ENCODE measurements at places on chromosomes 3 and 15. TPM values are rescaled to one million over a fixed set of nuclear protein-coding genes. Genes with fewer than 3 reads are reported as not detected.

Gene EIF3J
- polyA plus RNA-seq = 107 TPM

Gene MRPL3
- 51.9 TPM for polyA plus RNA-seq

Gene CDC25A
- 0.42 TPM for polyA plus RNA-seq

Gene LRIG1
- 42.3 TPM for polyA plus RNA-seq

Gene SERINC4
- polyA plus RNA-seq = 0.42 TPM

Gene PCOLCE2
- polyA plus RNA-seq = 47.5 TPM

Gene ADCY5
- polyA plus RNA-seq = 78.5 TPM

Gene GOLGA8K
- polyA plus RNA-seq = 0.32 TPM

Gene RETNLB
- polyA plus RNA-seq = not detected

Gene GOLGA8T
- 0.30 TPM for polyA plus RNA-seq

Gene CCR4
- polyA plus RNA-seq = not detected

Gene CATSPER2
- 2.9 TPM for polyA plus RNA-seq

Gene PCYT1A
- 29.4 TPM for polyA plus RNA-seq

Gene CCR8
- polyA plus RNA-seq = not detected
